ENCODE measurements at places on chromosomes 7 and 10.

- peaks cover 8% of the 10 kb centered on the region for H3K4me1 ChIP-seq
- no peak overlapping the region for H3K27ac ChIP-seq
- no peaks in the 10 kb centered on the region for H3K36me3 ChIP-seq
- no peaks in the 10 kb centered on the region for H3K27me3 ChIP-seq
- DNase-seq = no peak
Observed at GRCh38 chr7:134710854-134711624, 64.4 kb downstream of the BPGM start.

GRCh38 chr7:94252971-94253370, 141.7 kb upstream of the COL1A2 start:
- no peaks in the 10 kb centered on the region for H3K36me3 ChIP-seq
- H3K27me3 ChIP-seq = no peaks in the 10 kb centered on the region
- no peak overlapping the region for H3K4me3 ChIP-seq
- peaks cover 5% of the 10 kb centered on the region for H3K4me1 ChIP-seq
- no peak for DNase-seq

DNA sequence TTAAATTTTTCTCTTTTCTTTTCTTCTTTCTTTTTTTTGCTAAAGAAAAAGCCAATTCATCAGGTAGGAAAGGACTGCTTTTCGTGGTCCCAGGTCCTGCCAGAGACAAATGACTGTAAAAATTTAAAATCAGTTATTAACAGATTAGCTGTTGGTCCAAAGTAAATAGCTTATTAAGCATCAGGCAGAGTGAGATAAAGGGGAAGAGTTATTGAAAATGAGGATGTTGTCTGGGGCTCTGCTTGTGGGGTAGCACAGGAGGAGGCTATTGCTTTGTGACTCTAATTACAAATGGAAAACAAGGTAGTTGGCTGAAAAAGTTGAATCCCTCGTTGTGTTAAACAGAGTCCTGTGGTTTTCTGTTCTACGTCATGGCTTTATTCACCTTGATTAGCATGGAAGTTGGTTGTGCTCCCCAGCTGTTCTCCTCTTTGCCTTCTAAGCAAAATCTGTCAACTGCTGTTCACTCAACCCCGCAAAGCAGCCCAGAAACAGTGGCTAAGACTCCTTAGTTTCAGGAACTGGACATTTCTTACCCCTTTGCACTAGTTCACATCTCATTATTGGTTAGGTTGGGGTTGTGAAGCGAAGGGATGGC, 128.9 kb downstream of the SNX10 start:
- H3K27me3 ChIP-seq = no peaks in the 10 kb centered on the region
- no peaks in the 10 kb centered on the region for H3K4me1 ChIP-seq
- no peak for DNase-seq
- no peak overlapping the region for H3K27ac ChIP-seq

DNA sequence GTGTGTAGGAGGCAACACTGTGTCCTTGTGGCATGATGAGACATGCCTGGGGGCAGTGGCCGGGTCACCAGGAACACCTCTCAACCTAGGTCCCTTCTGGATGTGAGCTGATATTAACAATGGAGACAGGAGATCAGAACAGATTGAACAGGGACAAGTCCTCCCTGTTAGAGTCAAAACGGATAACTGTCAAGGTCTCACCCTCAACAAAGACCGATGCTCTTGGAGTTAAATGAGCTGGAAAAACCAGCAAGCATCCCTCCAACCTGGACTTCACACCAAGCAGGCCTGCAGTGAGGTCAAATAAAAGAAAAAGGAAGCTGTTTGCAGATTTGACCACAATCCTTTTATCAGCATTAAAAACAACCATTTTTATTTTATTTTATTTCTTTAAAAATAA, 49.0 kb downstream of the SLIT1 start:
- H3K4me3 ChIP-seq = no peak overlapping the region
- H3K27ac ChIP-seq = no peak overlapping the region
- peaks cover 3% of the 10 kb centered on the region for H3K4me1 ChIP-seq
- DNase-seq = no peak
- peaks cover 37% of the 10 kb centered on the region for H3K27me3 ChIP-seq

- H3K36me3 ChIP-seq = no peaks in the 10 kb centered on the region
- H3K4me1 ChIP-seq = no peaks in the 10 kb centered on the region
- H3K27ac ChIP-seq = no peak overlapping the region
- no peak for DNase-seq
Observed at GRCh38 chr7:112995059-112995824, 91.4 kb downstream of the GPR85 start.

DNA sequence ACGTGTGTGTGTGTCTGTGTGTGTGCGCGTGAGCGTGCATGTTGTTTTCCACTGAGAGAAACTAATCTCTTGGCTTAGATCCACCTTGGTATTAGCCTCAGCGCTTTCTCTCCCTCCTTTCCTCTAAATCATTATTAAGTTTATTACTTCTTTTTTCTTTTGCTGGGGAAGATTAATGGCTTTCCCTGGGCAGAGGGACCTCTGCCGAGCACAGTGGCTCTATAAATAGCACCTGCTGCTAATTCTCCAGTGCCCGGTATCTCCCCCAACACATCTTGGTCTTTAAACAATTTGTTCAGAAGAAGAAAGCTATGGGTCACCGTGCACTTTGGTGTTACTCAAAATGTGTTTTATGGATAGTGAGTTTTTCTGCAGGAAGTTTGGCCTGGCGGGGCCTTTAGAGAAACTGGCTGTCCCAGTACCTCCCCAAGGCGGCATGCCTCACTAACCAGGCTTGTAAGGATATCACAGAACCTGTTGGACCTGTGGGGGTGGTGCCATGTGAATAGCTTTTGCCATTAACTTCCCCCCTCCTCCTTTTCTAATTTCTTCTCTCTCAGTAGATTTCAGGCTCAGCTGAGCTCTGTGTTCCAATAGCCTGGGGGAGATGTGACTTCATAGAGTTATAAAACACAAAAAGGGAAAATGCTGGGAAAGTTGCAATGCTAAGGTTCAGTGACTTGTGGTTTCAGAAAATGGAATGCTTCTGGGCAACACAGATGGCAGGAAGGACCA, 70.1 kb upstream of the RAB11FIP2 start:
- H3K4me3 ChIP-seq = no peak overlapping the region
- H3K27ac ChIP-seq = no peak overlapping the region
- no peaks in the 10 kb centered on the region for H3K36me3 ChIP-seq
- DNase-seq = no peak
- H3K27me3 ChIP-seq = no peaks in the 10 kb centered on the region
- peaks cover 18% of the 10 kb centered on the region for H3K4me1 ChIP-seq

DNA sequence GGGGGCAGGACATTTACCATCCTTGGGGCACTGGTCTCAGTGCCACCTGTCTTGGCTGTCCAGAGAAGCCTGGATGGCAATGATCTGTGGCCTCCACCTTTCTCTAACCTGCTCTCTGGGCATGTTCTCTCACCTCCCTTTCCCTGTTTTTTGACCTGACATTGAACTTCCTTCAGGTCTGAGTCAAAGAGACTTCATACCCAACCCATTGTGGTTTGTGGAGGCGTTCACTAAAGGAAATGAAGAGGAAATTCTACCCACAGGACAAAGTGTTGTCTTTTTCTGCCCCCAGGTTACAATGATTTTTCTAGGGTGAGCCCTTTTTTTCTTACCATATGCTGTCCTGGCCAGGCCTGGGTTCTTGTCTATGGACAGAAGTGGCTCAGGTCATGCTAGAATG, 76.6 kb downstream of the CYP26A1 start:
- peaks cover 3% of the 10 kb centered on the region for H3K4me1 ChIP-seq
- no peak overlapping the region for H3K27ac ChIP-seq
- no peaks in the 10 kb centered on the region for H3K27me3 ChIP-seq
- H3K4me3 ChIP-seq = no peak overlapping the region

GRCh38 chr7:70923181-70923845, 208.6 kb upstream of the GALNT17 start:
- no peak overlapping the region for H3K4me3 ChIP-seq
- no peaks in the 10 kb centered on the region for H3K4me1 ChIP-seq
- H3K36me3 ChIP-seq = no peaks in the 10 kb centered on the region

All from suprapubic skin (tissue), 4 donors.